ENCODE measurements at places on chromosomes 12 and 14. TPM values are rescaled to one million over a fixed set of nuclear protein-coding genes. Genes with fewer than 3 reads are reported as not detected.

- DNase-seq: no peak
Observed at GRCh38 chr12:101967506-101967905, 90.1 kb downstream of the DRAM1 start.

The WNT1 gene
- not detected for total RNA-seq

The ABCB9 gene
- total RNA-seq: 15.0 TPM

DNA sequence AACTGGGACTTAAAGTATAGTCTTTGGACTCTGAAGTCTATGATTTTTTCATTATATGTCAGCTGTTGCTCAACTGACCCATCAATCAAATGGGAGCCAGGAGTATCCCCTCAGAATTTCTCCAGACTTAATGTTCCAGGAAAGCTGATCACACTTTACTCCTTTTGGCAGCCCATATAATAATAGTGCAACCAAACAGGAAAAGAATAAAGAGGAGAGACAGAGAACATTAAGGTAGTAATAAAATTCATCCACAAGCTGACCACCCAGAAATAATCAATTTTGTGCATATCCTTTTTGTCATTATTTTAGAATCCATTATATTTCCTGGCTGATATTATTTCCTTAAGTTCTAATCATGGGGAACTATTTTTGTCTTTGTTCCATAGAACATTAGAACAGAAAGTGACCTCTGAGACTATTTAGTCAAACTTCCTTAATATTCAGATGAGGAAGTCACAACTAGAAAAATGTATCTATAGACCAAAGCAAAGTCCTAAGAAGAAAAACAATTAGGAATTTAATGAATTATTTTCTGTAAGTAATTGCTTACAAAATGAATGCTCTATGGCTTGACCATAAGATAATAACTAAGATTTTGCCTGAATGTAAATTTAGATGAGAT lies 238.1 kb upstream of the SEL1L start:
- DNase-seq: no peak

The ZNF385A gene
- 5.3 TPM for total RNA-seq

DNA sequence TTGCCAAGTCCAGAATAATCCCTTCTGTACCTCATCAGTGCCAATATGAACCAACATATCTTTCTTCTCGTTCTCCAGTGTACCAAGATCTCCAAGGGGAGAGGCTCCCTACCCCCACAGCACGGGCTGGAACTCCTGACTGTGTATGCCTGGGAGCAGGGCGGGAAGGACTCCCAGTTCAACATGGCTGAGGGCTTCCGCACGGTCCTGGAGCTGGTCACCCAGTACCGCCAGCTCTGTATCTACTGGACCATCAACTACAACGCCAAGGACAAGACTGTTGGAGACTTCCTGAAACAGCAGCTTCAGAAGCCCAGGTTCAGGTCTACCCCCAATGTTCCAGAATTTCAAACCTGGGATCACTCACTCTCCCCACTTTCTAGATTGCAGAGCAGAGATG lies 10.5 kb upstream of the OAS2 start:
- no peak for DNase-seq

DNA sequence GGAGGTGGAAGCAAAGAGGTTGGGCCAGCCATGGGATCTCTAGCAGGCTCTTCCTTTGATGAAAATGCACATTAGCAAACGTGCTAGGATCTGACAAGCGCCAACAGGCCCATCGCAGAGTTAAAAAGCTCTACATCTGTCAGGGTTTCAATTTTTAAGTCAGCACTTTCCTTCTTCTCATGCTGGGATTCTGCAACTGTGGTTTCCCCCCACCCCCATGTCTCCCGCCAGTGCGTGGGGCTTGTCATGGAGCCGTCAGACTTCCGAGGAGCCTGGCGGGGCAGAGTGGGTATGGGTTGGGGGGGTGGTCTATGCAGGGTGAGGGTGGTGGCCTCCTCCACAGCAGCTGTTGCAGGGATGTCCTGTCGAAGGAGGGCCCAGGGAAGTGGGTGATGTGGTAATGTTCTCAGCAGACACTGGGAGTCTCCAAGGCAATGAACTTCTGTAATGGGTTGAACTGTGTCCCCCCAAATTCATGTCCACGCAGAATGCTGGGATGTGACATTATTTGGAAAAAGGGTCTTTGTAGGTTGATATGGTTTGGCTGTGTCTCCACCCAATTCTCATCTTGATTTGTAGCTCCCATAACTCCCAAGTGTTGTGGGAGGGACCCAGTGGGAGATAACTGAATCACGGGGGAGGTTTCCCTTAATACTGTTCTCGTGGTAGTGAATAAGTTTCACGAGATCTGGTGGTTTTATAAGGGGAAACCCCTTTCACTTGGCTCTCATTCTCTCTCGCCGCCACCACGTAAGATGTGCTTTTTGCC lies 115.2 kb upstream of the MAP1LC3B2 start:
- peak; percentile 39 for DNase-seq

DNA sequence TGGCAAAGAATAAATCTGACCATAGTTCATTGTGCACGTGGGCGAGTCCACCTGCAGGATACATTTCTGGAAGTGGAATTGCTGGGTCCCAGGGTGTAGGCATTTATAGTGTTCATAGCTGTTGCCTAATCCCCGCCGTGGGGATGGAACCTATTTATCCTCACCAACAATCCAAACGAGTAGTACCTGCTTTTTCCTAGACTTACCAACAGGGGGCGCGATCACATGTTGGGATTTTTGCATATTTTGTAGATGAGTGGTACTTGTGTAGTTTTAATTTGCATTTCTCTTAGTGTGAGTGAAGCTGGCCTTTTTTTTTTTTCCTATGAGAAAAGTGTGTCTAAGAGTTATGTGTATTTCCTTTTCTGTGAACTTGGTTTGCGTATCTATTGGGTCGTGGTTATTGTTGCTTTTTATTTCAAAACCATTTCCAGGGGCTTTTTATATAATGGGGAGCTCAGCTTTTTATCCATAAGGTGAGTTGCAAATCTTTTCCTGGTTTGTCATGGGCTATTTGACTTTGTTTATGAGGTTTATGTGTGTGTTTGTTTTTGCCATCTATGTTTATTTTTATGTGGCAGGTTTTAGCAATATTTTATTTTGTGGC lies 67.2 kb downstream of the CCDC92 start:
- peak; percentile 68 for DNase-seq

DNA sequence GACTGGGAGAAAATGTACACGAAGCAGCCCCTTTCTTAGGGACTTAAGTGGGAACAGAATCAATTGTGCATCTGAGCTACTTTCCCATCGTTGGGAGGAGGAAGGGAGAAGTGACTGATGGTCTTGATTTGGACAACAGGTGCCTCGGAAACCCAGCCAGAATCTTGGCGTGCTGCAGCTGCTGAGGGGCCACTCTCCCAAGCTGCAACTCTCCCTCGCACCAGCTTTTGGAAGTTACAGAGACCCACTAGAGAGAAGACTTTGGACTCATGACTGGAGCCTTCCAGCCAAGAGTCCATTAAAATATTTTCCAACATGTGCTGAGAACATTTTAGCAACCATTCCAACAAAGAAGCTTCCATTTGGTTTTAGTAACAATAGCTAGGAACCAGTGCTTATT lies 52.3 kb downstream of the GNS start:
- DNase-seq: no peak

- DNase-seq: no peak
Observed at GRCh38 chr12:15477761-15478160, 155.5 kb downstream of the PTPRO start.

The LRP1-AS gene
- total RNA-seq: not detected

DNA sequence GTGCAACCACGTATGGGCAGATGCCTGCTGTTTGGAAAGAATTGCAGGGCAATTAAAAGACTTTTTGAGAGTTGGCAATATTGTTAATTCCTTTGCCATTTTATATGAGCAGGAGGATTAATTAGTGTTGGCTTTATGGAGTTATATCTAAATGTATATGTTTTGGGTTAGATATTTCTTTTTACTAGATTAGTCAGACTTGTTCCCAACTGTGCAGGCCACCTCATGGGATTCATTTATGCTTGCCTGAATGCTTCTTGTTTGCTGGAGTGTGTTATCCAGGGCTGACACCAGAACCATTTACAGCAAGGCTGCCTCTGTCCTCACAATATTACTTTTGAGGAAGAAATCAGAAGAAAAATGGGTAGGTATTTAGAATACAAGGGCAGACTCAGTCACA lies 192.5 kb downstream of the KTN1 start:
- DNase-seq: no peak

The MANSC4 gene
- total RNA-seq: not detected

DNA sequence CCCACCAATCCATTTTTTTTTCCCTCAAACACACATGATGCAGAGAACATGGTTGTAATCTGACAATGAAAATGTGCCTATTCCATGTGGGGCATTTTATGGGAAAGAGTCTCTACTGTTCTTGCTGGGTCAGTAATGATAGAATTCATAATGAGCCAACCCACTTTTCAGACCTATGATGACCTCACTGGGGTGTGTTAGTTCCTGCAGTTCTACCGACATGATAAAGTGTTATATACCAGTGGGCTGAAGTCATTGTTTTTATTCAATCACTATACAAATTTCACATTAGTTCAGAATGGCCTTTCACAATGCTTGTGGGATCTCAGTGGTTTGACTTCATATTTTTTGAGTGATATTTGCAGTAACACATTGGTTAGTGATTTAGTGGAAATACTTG lies 47.5 kb downstream of the PPFIBP1 start:
- DNase-seq: peak; percentile 81

DNA sequence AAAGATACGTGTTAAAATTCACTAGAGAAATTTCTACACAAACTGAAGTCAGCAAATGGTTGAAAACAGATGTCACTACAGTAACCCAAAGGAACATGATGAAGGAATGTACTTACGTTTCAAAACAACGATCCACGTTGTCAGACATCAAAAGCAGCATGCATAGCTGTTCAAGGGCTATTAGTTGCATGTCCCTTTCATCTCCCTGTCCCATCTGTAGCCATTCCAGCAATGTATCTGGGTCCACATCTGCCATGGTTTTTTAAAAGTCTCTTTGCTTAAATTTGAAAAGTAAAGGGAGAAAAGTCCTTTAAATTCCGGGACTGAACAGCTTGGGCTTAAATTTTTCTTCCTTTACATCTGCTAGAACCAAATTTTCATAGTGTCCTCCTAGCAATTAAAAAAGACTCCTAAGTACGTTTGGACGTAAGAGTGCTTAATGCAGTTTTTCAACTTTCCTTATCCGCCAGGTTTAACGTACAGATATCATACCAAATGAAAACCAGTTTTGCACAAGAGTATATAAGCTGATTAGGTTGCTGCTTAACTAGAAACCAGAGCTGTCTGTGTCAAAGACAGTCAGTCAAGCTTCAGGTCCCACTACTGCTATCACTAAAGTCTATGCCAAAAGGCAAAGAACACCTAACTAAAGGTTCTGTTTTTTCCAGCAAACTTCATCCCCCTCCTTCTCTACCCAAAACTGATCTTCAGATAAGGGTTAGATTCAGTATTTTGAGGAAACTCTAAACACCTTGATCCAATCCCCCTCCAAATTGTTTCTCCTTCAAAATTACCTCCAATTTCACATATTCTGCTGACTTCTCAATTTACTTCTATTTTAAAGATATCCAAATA lies 1.7 kb downstream of the HECTD1 start:
- DNase-seq: peak; percentile 13

DNA sequence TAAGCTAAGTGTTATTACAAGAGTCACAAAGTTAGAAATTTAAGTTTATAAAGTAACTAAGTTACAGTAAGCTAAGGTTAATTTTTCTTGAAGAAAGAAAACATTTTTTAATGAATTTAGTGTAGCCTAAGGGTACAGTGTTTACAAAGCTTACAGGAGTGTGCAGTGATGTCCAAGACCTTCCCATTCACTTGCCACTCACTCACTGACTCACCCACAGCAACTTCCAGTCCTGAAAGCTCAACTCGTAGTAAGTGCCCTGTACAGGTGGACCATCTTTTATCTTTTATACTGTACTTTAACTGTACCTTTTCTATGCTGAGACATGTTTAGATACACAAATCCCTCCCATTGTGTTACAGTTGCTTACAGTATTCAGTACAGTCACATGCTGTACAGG lies 60.9 kb upstream of the TMEM263 start:
- DNase-seq: no peak

The HOXC12 gene
- total RNA-seq: not detected

- DNase-seq: peak; percentile 55
Observed at GRCh38 chr12:54304187-54304810, 3.5 kb upstream of the NFE2 start.

- DNase-seq: no peak
Observed at GRCh38 chr14:90034156-90034555, 27.6 kb upstream of the KCNK13 start.

The KRT77 gene
- total RNA-seq: not detected

DNA sequence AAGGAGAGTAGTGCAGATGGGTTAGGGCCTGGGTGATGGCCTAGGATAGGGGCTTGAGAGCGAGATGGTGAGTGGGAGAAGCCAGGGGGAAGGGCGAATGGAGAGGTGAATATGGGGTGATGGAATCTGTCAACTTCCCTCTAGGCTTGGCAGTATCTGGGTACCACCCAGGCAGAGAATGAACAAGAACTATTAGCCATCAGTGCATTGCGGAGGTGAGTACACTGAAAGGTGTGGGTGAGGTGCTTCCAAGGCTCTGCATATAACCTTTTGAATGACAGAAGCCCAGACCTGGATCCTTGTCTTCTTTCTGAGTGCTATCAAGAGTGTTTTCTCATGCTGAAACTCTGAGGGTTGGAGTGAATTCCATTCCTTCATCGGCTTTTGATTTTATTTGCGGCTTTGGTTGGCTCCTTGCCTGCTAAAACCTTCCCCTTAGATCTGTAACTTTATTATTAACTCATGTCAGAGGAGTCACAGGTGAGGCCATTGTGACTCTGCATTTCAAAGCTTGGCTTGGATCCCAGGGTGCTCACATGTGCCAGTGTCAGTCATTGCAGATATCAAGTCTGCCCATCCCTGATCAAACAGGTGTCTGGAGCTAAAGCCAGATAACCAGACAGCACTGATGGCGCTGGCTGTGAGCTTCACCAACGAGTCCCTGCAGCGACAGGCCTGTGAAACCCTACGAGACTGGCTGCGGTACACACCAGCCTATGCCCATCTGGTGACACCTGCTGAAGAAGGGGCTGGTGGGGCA lies 18.6 kb downstream of the PEX5 start:
- DNase-seq: no peak

- DNase-seq: no peak
Observed at GRCh38 chr14:75742867-75743266, 81.8 kb downstream of the TTLL5 start.

- no peak for DNase-seq
Observed at GRCh38 chr12:118984161-118984943, 3.0 kb downstream of the SRRM4 start.

- DNase-seq: no peak
Observed at GRCh38 chr12:107374161-107374840, 281.0 kb upstream of the CRY1 start.

- no peak for DNase-seq
Observed at GRCh38 chr12:6959058-6959804, 8.1 kb downstream of the PTPN6 start.

DNA sequence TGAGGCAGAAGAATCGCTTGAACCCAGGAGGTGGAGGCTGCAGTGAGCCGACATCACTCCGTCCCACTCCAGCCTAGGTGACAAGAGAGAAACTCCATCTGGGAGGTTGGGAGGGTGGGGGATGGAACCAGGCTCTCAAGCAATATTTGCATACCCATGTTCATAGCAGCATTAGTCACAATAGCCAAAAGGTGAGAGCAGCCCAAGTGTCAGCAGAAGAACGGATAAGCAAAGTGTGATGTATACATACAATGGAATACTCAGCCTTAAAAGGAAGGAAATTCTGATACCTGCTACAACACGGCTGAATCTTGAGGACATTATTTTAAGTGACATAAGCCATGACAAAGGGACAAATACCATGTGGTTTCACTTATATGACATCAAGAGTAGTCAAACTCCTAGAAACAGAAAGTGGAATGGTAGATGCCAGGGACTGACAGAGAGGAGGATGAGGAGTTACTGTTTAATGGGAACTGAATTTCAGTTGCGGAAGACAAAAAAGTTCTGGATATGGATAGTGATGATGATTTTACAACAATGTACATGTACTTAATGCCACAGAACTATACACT lies 11.6 kb downstream of the DAD1 start:
- no peak for DNase-seq

All from A172 (cell line).